ENCODE measurements at places on chromosomes 2 and 18.
A peak's percentile ranks its signal among the peaks of the same experiment; 100 is the strongest.

- peak; percentile 92 for DNase-seq
These were observed 56.5 kb upstream of the CREB1 start for GRCh38 chr2:207473049-207473930.

DNA sequence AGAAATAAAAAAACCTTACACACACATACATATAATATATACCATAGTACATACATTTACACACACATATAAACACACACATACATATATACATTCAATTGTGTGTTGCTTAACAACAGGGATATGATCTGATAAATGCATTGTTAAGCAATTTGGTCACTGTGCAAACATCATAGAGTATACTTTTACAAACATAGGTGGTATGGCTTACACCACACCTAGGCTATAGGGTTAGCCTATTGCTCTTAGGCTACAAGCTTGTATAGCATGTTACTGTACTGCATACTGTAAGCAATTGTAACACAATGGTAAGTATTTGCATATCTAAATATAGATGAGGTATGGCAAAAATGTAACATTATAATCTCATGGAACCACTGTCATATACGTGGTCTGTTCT, 156.8 kb upstream of the ERBB4 start:
- no peak for DNase-seq

GRCh38 chr2:242030226-242030575, 160.7 kb downstream of the RTP5 start:
- DNase-seq, result no peak

DNA sequence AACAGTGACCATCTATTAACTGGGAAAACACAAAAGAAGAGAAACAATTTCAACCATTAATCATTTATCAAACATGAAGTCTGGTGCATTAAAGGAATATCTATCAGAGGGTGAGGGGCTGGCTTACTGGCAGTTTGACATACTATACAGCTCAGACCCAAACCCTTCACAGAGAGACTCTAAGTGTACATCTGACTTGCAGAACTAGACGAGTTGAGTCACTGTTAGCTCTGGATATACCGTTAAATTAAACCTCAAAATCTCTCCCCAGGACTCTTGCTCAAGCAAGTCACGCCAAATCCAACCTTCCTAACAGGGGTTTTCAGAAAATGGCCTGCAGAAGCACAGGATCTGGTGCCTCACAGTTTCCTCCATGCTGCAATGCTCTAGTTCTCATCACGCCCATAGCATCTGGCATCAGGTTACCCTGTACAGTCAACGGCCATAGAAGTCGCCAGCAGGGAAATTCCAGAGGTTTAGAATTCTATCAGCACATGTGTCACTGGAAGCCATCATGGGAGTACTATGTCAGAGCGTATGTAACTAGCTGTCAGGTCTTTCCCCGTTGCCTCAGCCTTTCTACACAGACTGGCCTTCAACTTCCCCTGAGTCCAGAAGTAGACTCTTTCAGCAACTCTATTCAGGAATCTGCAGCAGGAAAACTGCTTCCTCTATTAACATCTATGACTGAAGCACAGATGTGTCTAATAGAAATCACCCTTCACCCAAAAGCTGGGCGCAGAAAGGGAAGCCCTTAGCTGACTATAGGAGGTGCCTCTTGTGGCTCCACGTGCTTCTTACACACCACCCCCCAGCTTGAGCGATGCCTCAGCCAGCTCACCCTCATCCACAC, 9.3 kb downstream of the TGOLN2 start:
- no peak for DNase-seq

DNA sequence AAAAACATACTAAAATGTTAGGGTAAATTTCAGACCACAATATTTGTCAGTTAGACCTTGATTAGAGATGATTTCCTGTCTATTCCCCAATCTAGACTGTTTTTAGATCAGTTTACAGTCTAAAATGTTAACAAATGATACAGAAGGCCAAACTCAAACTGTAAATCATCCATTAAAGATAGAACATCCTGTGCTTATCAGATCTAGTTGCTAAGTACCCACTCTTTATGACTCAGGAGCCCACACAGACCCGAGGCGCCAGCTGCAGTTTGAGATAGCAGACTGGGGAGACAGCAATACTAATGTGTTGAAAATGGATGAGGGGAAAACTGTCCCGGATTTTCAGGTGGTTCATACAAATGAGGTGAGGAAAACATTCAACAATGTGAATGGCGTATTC, 113.3 kb downstream of the SCG2 start:
- DNase-seq, result peak; percentile 67

DNA sequence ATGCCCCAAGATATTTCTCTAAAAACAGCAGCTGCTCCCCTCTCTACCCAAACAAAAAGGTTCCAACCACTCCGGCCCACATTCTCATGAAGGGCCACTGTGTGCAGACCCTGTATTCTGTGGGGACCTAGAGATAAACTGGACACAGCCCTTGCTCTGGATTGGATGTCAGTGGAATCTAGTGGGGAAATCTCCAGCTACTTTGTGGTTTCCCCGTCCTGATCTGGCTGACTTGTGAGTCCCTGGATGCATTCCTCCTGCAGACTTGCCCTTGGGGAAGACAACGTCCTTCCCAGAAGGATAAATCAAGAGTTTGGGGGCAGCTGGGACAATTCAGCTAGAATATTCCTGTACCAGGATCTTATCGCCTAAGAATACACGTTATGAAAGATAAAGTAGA, 151.1 kb downstream of the FSHR start:
- DNase-seq, result no peak

All from NCI-H2081 (cell line).